T-helper 9 cell (primary cell): ENCODE measurements at places on chromosomes 4 and X.

DNA sequence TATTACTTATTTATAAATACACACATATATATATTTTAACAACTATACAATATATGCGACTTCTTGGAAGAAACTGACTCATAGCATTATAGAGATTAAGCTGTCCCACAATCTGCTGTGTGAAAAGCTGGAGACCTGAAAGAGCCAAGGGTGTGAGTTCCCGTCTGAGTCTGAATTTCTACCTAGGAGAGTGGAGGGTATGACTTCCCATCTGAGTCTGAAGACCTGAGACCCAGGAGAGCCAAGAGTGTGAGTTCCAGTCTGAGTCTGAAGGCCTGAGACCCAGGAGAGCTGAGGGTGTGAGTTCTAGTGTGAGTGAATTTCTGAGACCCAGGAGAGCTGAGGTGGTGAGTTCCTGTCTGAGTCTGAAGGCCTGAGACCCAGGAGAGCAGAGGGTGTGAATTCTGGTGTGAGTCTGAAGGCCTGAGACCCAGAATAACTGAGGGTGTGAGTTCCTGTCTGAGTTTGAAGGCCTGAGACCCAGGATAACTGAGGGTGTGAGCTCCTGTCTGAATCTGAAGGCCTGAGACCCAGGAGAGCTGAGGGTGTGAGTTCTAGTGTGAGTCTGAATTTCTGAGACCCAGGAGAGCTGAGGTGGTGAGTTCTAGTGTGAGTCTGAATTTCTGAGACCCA lies 8.9 kb upstream of the P2RY8 start:
- DNase-seq: no peak

GRCh38 chr4:106194801-106195200 lies 121.2 kb downstream of the TBCK start:
- no peak for DNase-seq

GRCh38 chrX:122087341-122087740 lies 1039.9 kb downstream of the GLUD2 start:
- no peak for DNase-seq

DNA sequence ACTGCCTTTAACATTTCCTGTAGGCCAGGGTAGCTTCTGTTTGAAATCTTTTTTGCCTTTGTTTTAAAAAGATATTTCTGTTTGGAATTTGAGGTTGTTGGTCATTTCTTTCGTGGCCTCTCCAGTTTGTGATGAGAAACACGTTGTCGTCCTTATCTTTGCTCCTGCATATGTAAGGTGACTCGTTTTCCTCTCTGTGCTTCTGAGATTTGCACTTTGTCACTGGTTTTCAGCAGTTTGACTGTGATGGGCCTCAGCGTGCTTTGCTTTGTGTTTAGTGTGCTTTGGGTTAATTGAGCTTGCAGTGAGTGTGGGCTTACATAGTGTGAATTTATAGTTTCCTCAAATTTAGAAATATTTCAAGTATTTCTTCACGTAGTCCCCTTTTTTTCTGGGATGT lies 81.5 kb downstream of the FAM193A start:
- no peak for DNase-seq

GRCh38 chrX:45758319-45758718 lies 557.6 kb upstream of the DIPK2B start:
- DNase-seq: no peak

GRCh38 chr4:74503580-74503979 lies 58.6 kb downstream of the AREG start:
- no peak for DNase-seq

DNA sequence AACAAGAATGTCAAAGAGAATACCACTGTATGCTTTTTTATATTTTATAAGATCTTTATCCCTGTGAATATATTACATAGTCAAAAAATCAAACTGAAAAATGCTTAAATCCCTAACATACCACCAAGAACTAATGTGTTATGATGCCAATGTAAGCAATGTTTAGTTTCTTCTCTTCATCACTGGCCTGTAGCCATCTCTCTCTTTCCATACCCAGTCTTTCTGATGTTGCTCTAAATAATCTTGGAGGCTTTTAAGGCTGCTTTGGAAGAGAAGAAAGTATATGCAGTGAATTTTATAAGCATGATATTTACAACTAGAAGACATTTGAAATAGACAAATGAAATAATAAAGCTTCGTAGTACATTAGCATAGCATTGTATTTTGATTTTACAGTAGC lies 82.9 kb downstream of the NFKB1 start:
- DNase-seq: no peak

- DNase-seq: no peak
Observed at GRCh38 chrX:99266255-99266654, 1143.8 kb downstream of the PCDH19 start.

DNA sequence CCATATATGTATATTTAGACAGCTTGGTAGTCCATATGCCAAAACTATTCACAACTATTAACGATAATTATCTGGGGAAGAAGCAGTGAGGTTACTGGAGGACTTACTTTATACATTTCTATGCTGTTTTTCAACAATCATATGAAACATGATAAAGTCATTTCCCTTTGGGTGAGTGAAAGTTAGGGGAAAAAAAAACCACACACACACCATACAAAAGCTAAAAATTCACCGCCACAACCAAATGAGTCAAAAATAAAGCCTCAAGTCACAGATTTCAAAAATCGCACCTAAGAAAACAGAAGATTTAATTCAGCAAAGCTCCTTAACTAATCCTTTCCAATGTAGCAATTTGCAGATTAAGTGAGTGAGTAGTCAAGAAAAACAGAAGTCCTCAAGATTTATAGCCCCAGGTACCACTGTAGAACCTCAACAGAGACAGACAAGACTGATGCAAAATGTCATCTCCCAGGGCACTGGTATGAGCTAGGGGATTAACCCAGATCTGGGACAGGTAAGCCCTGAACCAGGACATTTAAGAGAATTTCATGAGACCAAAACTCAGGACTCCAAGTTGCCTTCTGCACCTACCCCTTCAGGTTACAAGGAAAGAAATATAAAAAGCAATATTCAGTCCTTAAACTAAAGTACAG lies 35.1 kb downstream of the SYTL4 start:
- no peak for DNase-seq

DNA sequence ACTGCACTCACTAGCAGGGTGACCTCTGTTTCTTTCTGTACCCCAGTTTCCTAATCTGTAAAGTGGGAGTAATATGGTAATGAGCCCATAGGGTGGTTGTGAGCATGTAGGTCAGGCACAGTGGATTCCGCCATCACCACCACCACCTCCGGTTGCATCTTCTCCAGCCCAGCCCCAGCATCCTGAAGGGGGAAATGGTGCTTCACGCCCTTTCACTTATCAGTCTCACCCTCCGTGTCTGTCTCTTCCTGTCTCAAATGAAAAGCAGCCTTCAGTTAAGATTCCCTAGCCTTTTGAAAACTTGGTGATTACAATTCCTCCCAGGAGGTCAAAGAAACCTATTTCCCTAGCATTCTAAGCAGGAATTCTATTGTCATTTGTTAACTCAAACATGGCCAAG lies 16.9 kb upstream of the XPNPEP2 start:
- DNase-seq: no peak

GRCh38 chr4:40281913-40282312 lies 53.2 kb upstream of the CHRNA9 start:
- DNase-seq: no peak

GRCh38 chrX:67607466-67607865 lies 63.6 kb downstream of the AR start:
- DNase-seq: no peak

- no peak for DNase-seq
Observed at GRCh38 chr4:2835978-2836377, 7.7 kb upstream of the ADD1 start.

GRCh38 chrX:11733614-11734013 lies 24.4 kb upstream of the MSL3 start:
- no peak for DNase-seq

GRCh38 chr4:145957302-145957701 lies 18.7 kb upstream of the ZNF827 start:
- DNase-seq: no peak

DNA sequence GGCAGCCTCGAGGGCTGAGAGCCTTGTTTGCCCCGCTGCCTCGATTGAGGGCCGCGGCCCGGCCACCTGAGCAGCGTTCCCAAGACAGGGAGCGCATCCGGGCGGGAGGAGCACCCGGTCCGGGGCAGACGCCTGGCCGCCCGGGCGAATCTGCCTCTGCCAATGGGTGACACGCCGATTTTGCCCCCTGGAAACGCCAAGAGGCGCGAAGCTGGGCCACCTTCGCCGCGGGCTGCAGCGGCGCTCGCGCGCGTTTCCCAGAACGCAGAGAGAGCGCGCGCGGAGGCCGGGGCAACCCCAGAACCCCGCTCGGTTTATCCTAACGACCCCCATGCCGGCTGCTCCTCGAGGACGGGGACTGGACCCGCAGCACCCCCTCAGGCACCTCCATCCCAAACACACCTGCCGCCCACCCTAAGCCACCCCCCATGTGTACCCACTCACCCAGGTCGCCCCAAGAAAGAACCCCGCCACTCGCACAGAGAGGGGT lies 575 bp downstream of the MAP7D2 start:
- DNase-seq: no peak

- DNase-seq: no peak
Observed at GRCh38 chrX:56253832-56254703, 21.9 kb downstream of the KLF8 start.

GRCh38 chr4:153592064-153592463 lies 92.0 kb upstream of the TLR2 start:
- no peak for DNase-seq

DNA sequence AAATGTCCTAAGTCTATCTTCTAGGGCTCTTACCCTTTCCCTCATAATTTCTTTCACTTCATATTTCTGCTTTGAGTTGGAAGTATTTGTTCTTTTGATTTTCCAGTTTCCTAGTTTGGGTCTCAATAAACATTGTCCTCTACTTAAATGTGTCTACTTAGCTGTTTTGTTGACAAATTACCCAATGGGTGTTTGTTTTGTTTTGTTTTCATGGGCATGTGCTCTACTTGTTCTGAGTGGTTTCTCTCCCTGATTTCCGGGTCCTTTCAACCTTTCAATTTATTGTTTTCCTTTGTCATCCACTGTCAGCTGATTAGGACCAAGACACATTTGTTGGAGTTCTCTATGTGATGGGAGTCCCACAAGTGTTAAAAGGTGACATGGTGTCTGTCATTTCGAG lies 1181.4 kb downstream of the RPA4 start:
- DNase-seq: no peak

- no peak for DNase-seq
Observed at GRCh38 chrX:37364666-37365065, 15.5 kb downstream of the PRRG1 start.

DNA sequence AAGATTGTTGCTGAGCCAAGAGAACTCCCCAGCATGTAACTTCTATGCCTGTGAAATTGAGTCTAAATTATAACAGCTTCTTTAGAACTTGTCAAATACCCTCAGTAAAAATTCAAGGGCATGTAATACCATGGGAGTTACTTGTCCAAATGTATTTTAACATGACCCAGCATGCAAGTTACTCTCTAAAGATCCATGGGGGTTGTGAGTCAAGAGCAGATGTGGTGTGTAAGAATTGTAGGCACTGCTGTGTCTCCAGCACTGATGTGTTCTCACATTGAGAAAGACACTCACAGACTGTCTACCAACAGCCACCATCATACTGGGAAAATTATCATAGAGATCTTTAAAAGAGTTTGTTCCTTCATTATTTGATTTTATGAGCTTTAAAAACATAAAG lies 237.4 kb upstream of the IL1RAPL1 start:
- DNase-seq: no peak

DNA sequence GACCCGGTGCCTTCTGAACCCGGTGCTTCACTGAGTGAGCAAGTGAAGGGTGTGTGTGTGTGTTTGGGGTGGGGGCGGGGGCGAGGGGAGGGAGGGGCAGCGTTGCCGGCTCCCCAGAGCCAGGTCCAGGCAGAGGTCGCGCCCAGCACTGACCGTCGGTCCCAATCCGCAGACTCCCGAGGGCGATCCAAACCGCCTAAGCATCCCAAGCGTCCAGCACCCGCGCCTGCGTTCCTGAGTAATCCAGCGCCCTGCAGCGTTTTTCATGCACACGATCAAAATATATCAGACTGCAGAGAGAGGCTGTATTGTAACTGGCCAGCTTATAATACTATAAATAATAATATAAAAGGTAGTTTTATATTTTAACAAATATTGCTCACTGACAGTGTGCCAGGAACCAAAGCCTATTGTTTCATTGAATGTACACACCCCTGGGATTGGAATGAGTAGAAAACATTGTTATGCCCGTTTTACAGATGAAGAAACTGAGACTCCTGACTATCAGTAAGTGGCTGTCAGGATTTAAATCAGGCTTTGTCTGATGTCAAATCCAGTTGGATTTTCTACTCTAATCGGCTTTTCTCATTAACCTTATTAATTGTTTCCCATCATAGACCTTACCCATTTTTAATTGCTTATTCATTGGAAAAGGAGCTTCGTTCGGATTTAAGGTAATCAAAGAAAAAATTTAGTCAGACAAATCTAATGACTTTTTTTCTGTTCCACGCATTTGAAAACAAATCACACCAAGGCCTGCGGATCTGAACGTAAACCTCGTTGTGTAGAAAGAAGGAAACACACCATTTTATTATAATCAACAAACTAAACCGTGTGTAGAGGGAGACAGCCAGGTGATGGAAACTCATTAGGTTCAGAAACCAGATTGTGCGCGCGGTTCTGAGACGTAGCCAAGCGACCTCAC lies 4.0 kb upstream of the NKX3-2 start:
- DNase-seq: no peak

DNA sequence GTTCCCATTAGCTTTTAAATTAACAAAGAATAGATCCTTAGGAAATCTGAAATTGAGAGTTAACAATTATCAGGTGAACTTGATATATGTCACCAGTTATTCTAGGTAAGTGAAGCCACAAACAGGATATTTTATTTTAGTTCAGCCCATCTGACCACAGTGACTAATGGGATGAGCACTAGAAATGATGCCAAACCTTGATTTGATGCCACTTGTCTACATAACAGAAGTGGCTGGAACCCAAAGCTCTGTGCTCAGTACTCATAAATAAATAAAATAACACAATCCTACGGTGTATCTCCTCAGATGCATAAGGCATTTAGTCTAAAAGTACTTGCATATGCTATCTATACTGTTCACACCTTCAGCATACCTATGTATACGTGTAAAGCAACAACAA lies 12.2 kb downstream of the SLITRK4 start:
- no peak for DNase-seq

DNA sequence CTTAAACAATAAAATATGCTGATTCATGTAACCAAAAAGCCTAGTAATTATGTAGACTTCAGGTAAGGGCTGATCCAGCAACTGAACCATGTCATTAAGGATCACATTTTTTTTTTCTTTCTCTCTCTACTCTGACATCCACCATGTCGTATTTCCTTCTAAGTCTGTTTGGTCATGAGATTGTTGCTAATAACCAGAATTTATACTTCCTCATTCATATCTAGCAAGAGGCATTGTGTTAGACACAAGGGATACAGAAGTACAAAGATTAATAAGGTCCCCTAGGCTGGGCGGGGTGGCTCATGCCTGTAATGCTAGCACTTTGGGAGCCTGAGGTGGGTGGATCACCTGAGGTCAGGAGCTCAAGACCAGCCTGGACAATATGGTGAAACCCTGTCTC lies 24.1 kb downstream of the PHEX start:
- DNase-seq: no peak

DNA sequence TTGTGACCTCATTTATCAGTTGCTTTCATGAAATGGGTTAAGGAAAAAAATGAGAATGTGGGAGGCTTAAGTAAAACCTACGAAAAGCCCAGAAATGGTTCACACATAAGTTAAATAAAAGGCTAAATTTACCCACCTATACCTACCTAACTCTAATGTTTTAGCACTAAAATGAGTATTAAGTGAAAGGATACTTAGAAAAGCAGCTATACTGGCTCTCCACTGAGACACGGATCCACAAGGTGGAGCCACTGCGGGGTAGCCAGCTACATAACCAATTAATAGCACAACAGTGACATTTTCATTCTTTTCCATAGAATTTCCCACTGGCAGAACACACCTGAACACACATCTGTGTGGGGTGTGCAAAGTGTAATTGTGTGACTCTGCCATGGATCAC lies 101.9 kb downstream of the MAML3 start:
- DNase-seq: peak; percentile 2
